T-helper 1 cell (primary cell): ENCODE measurements at places on chromosomes 1 and 21.

DNA sequence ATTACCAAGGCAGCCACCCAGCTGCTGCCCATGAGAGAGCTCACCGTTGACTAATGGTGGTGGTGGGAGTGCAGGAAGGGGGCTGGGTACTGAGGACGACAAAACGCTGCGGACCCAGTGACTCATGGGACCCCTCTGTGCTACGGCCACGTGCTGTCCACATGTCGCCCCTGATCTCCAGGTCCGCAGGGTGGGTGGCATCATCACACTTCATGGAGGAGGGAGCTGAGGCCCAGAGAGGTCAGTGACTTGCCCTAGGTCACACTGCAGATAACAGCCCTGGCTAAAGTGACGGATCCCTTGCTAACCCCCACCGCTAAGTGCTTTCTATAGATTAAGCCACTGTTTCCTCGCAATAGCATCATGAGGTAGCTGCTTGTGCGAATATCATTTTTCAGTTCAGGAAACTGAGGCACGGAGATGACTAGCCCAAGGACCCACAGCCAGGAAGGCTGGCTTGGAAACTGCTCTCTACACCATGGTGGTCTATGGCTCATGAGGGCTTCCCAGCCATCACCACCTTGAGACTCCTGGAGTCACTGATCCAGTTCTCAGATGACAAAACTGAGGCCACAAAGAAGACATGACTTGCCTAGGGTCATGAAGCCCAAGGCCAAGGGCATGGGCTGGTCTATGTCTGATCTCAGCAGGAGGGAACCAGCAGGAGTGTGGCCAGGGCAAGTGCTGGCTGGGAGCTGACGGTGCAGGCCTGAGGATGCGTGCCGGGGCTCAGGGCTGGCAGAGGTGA is 12.6 kb downstream of the RUNX3 start:
- DNase-seq, result no peak

GRCh38 chr1:235857756-235858155 is 8.9 kb downstream of the LYST start:
- DNase-seq, result no peak

DNA sequence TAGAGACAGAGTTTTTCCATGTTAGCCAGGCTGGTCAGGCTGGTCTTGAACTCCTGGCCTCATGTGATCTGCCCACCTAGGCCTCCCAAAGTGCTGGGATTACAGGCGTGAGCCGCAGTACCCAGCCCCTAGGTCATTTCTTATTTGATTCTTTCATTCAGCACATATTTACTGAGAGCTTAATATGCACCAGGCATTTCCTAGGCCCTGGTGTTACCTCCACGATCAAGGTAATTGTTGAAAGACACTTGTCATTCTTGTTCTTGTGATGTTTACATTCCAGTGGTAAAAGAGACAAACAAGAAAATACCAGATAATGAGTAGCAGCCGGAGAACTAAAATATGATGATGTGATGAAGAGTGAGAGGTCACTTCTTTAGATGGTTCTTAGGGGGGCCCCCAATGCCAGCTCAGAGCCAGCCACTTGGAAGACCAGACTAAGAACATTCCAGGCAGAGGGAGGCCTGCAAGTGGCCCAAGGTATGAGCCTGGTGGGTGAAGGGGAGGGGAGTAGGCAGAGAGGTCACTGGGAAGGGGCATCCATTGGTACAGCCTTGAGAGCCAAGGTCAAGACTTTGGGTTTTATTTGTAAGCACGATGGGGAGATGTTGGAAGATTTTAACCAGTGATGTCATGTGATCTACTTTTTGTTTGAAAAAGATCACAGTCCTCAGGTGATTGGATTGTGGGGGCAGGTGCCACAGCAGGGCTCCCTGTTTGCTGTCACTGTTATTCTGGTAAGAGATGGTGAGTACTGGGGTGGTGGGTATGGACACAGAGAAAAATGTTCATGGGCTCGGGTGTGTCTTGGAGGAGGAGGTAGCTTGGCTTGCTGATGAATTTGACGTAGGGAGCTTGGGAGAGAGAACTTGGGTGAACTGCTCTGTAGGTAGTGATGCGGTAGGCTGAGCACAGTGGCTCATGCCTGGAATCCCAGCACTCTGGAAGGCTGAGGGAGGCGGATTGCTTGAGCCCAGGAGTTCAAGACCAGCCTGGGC is 18.7 kb downstream of the UBE2Q1 start:
- DNase-seq, result no peak

GRCh38 chr21:33259428-33259827 is 6.7 kb upstream of the IL10RB start:
- DNase-seq, result no peak

DNA sequence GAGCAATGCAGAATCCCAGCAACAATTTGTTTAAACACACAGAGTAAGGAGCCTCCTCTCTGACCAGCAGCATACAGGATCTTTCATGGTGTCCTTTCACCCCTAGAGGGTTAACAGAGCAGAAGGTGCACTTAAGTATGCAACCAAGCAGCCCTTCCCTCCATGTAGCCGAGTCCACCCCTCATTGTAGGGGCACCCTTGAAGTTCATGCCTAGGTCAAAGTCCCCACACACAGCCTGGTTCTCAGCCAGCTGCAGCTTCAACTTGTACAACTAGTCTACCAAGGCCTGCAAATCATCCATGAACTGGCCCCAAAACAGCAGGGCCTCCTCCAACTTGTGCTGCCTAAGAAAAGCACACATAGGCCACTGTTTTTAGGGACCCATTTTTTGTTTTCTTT is 7.0 kb upstream of the BMP8B start:
- no peak for DNase-seq

DNA sequence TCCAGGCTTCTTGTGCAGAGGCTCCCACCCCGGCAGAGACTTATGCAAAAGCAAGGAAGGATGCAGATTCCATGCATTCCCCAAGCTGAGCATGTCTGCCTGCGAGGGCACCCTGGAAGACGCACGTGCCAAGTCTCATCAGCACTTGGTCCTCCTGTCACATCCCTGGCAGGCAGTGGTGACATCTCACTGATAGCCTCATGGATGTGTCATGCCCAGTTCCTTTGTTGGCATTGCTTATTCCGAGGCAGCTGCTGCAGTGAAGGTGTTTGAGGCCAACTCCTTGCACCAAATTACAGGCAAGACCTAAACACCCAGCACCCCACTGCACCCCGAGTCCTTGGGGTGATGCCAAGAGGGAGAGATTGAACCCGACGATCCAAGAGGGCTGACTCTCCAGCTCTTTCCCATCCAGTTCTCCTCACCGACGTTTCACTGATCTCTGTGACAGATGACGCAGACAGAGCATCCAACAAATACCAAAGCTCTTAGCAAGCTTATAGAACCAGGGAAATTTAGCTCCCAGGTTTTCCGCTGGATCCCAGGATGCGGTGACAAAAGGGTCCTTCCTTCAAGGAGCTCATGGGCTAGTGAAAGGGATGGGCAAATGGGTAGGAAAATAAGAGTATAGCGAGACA is 611.1 kb downstream of the AJAP1 start:
- no peak for DNase-seq

DNA sequence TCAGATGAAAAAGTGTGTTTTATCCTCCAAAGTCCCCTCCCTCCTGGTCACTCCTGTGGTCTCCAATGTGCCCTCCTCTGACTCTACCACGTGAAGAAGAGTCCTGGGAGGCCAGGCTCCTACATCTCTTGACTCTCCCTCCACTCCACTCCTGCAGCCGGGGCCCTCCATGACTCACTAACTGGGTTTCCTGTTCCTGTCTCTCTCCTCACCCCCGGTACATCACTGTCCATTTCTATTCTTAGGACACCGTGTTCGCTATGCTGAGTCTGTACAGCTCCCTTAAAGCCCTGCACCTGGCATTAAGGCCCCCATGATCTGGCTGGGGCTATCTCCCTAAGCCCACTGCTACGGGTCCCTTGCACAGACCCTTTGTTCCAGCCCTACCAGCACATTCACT is 93.4 kb downstream of the BCAR3 start:
- DNase-seq, result no peak

DNA sequence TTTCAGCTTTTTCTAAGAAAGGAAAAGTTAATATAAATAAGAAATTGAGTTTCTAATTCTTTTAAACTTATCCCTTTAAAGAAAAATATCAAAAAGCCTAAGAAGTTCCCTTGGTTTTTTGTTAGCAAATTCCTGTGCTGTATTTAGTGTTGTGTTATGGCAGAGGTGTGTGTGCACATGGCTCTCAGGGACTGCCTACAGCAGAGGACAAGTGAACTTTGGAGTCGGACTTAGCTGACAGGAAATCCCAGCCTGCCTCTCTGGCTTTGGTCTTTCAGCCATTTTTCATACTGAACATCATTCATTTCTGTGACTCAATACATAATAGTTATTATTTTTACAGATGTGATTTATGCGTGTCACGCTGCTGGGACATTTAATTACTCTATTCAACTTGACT is 149.6 kb downstream of the FMN2 start:
- no peak for DNase-seq

DNA sequence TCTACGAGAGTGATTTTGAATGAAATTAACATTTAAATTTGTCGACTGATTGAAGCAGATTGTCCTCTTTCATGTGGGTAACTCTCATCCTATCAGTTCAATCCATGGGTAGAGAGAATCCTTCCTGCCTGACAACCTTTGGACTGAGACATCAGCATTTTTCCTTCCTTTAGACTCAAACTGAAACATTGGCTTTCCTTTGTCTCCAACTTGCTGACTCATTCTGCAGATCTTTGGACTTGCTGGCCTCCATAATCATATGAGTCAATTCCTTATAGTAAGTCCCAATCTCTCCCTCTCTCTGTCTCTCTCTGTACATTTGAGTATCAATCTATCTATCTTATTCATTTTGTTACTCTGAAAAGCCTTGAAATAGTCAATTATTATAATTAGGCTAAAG is 416.7 kb downstream of the LRRIQ3 start:
- no peak for DNase-seq

- no peak for DNase-seq
These were observed 37.6 kb downstream of the RGS5 start for GRCh38 chr1:163165119-163165518.

DNA sequence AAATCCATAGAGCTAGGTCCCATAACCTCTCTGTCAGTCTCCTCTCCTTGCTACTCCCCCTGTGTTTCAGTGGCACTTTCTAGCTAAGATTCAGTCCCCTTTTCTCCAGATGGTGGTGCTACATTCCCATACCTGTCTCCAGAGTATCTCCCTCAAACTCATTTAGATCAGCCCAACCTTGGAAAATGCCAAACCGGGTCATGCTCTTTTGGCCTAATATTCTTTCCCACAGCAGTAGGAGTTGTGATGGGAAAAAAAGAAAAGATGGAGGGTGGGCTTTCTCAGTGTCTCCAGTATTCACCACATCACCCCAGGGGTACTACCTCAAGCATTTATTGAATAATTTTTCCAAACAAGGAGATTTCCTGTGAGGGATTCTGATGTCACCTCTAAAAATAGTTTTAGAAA is 3.2 kb upstream of the RXFP4 start:
- no peak for DNase-seq

- no peak for DNase-seq
These were observed 597.3 kb downstream of the PTPRU start for GRCh38 chr1:29833581-29833980.

DNA sequence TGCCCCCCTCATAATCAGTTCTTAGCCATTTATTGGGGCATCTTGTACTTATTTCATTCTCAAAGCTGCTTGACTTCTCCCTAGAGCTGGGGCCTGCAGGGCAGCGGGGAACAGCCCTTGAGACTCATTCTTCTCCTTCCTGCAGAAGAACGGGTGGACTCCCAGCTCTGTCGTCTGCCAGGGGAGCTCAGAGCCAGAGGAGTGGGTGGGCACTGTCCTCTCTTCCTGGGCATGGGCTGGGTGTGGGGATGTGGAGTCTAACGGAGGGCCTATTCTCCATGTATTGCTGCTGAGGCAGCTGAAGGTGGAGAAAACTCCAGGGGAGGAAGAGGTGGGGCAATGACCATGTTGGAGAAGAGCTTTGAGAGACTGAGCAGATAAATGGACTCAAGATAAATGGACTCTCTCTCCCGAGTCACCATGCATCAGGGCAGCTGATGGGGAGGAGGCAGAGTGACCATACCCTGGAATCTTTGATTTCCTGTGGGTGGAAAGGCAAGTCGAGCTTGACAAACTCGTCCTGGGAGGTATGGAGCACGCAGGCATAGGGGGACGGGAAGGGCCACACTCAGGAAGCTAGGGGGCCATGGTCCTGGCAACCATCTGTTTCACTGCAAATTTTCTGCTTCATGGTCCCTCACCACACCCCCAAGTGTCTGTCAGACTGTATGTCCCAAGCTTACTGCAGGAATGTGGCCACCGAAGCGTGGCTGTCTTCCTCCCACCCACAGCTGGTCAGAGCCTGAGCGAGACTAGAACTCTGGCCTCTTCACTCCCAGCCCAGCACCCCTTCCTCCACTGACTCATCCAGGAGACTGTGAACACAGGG is 56.9 kb upstream of the ATP2B4 start:
- DNase-seq, result no peak

DNA sequence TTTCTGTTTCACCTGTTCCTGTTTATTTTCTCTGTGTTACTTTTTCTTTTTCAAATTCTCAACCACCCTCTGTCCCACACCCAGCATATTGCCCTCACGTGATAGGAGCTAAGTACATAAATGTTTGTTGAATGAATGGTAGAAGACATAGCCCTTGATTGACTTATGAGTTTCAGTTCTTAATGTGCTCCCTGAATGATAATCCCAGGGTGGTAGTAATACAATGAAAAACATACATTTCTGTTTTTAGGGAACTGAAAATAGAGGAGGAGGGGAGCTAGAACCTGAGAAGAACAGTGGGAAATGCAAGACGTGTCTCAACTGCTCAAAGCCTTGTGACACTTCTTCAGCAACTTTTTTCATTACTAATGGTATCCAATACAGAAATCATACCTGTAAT is 147.1 kb downstream of the SPATA46 start:
- DNase-seq, result no peak

DNA sequence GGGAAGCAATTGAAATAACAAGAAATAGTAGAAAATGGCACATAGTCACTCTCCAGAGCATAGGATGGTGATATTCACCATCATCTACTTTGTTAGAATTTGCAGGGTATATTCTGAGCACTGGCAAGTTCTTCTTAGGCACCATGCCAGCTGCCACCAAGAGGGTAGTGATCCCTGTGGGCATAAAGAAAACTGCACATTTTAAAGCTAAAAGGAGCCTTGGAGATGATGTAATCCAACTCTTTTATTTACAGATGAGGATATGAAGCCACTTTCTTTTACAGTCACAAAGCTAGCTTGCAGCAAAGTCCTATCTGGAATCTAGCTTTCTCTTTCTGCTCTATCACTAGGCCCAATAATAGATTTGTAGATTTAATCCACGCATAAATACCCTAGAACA is 69.0 kb downstream of the PTGER3 start:
- no peak for DNase-seq

GRCh38 chr1:60974524-60975372 is 107.6 kb upstream of the NFIA start:
- DNase-seq, result no peak

GRCh38 chr1:113780374-113781146 is 21.3 kb upstream of the PHTF1 start:
- no peak for DNase-seq

GRCh38 chr1:9027307-9027706 is 1.1 kb upstream of the SLC2A7 start:
- no peak for DNase-seq

DNA sequence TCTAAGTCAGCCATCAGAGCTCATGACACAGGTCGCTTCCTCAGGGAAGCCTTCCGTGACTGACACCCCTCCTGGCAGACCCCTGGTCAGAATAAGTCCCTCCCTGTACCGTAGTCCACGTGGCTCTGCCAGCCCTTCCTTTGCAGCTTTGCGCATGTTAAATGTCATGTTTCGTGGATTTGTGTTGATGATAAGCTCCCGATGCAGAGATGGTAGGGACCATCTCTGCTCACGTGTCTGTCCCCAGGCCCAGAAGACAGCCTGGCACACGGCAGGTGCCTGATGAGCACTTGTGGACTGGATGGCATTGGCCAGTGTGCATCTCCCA is 75.9 kb downstream of the DHRS3 start:
- DNase-seq, result no peak
